H1 (cell line): ENCODE measurements at places on chromosomes 1 and 21.

DNA sequence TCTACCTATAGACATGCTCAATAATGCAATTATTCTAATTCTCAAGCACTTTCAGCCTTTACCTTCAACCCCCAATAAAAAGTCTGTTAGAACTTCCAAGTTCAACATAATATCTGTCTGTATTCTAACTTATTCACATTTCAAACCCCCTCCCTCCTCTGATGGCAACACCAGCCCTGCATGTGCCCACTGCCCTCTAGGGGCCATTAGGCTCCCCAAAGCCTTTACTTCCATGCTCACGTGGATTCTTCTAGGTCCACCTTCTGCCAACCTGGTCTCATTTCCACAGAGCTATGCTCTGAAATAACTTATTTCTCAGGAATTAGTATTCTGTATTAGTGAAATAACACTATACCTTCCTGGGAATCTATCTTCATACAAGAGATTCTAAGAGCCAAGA is 22.2 kb upstream of the KPRP start:
- DNase-seq, result no peak

GRCh38 chr21:32597205-32597604 is 11.9 kb upstream of the TCP10L start:
- no peak for DNase-seq

GRCh38 chr1:149885339-149886120 is 13.8 kb upstream of the BOLA1 start:
- peak; percentile 75 for DNase-seq

- DNase-seq, result no peak
Measured at GRCh38 chr1:9822897-9823692, 670 bp downstream of the CLSTN1 start.

- DNase-seq, result no peak
Measured at GRCh38 chr1:224087286-224087794, 26.6 kb upstream of the FBXO28 start.

DNA sequence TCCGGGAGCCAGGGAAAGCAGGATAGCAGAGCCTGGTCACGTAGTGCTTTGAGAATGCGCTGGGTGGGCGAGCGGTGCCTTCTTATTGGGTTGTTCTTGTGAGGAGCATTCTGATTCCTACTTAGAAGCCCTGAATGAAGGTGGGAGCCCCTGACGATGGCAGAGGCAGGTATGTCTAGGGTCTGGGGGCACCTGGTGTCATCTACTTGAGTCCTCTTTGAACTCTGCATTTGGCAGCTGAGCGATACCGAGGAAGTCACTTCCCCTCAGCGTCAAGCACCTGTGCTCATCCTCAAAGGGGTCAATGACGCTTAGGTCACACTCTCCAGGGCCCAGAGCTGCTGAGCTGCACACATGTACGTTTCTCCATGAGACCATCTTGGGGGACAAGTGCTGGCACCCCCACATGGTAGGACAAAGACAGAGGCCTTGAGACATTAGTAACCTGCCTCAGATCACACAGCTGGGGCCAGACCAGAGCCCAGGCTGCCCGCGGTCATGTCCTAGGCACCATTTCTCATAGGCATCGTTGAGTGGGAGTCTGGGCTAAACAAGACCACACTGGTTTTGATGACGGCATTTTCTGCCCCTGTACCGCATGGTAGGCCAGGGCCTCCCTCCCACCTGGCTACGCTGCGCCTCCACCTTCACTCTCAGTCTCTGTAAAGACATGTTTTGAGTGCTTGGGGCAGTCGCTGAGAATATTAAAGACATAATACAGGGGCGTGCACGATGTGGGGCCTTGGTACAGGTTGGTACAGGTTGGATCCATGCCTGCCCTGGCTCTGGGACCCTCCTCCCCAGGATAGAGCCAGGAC is 69.1 kb upstream of the ABCG1 start:
- DNase-seq, result no peak

- no peak for DNase-seq
Measured at GRCh38 chr1:244444854-244445253, 6.9 kb downstream of the ADSS2 start.

GRCh38 chr1:23563755-23564374 is 4.6 kb upstream of the ID3 start:
- no peak for DNase-seq

DNA sequence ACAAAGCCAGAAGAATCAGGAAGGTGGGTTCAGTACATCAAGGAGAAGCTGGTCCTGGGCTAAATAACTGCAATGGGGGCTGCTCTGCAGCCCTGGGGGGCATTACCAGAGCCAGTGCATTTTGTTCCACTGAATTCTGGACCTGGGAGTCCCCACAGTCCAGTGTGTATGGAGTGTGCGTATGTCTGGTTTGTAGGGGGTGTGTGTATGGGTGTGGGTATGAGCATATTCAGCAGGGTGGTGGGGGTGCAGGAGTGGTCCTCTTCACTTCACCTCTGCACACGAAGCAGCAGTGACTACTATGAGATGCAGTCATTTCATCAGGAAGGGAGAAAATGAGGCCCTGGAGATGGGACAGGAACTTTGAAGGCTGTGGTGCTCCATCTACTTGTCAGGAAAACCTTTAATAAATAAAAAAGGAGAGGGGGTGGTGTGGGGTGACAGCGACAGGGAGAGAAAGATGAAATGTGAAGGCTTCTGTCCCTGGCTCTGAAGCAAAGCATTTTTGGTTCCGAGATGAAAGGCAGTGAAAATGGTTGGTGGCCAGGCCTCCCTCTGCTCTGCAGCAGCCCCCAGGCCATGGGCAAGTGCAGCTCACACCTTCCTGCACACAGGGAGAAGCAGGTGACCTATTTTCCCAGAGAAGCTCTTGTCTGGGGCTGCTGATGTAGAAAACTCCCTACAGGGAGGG is 121.5 kb upstream of the CACHD1 start:
- DNase-seq, result no peak

DNA sequence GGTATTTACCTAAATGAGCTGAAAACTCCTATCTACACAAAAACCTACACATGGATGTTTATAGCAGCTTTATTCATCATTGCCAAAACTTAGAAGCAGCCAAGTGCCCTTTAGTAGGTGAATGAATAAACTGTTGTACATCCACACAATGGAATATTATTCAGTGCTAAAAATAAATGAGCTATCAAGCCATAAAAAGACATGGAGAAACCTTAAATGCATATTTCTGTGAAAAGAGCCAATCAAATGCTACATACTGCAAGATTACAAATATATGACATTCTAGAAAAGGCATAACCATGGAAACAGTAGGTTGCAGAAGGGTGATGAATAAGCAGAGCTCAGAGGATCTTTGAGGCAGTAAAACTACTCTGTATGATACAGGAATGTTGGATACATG is 23.3 kb downstream of the ABCB10 start:
- no peak for DNase-seq

DNA sequence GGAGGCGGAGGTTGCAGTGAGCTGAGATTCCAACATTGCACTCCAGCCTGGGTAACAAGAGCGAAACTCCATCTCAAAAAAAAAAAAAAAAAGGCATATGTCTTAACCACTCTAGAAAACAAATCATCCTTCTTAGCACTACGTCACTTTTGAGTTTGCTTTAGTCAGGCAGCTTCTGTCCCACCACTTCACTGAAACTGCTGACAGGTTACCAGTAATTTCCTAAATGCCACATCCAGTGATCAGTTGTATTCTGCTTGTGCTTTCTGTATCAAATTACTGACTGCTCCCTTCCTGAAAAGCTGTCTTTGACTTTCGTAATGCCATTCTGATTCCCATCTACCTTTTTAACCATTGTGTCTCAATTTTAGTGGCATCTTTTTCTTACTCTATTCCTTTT is 21.7 kb downstream of the RCOR3 start:
- DNase-seq, result no peak
